ENCODE measurements at places on chromosomes 7 and 10. TPM values are rescaled to one million over a fixed set of nuclear protein-coding genes. Genes with fewer than 3 reads are reported as not detected.

SEMA3D gene
- total RNA-seq: not detected

FOXP2 gene
- 5.8 TPM for total RNA-seq

PRRT4 gene
- 0.85 TPM for total RNA-seq

RGS10 gene
- total RNA-seq: 37.9 TPM

DUS4L gene
- 10.6 TPM for total RNA-seq

LRIT1 gene
- not detected for total RNA-seq

CPED1 gene
- total RNA-seq: 0.96 TPM

ERVW-1 gene
- total RNA-seq: not detected

PIP4K2A gene
- total RNA-seq: 12.3 TPM

MYH16 gene
- total RNA-seq: under 0.01 TPM

FAM241B gene
- total RNA-seq: 0.96 TPM

ECHDC3 gene
- total RNA-seq: 12.5 TPM

OR2A7 gene
- total RNA-seq: 1.7 TPM

FLNC gene
- 8.0 TPM for total RNA-seq

VPS37D gene
- total RNA-seq: 2.6 TPM

RBP4 gene
- 0.24 TPM for total RNA-seq

TEX47 gene
- total RNA-seq: not detected

NUTM2A gene
- 0.24 TPM for total RNA-seq

GPRIN2 gene
- 0.85 TPM for total RNA-seq

SOSTDC1 gene
- 0.24 TPM for total RNA-seq

HOXA9 gene
- total RNA-seq: 4.3 TPM

GATA3 gene
- total RNA-seq: under 0.01 TPM

NACAD gene
- 0.96 TPM for total RNA-seq

GLRX3 gene
- total RNA-seq: 201 TPM

DPY19L1 gene
- 14.1 TPM for total RNA-seq

CTTNBP2 gene
- total RNA-seq: 1.1 TPM

IKZF1 gene
- total RNA-seq: not detected

TMEM213 gene
- not detected for total RNA-seq

SPDYE2B gene
- total RNA-seq: not detected

TCF7L2 gene
- 1.7 TPM for total RNA-seq

AEBP1 gene
- 3.6 TPM for total RNA-seq

OPN1SW gene
- total RNA-seq: not detected

BTAF1 gene
- total RNA-seq: 39.4 TPM

GLCCI1 gene
- 1.7 TPM for total RNA-seq

IGF2BP3 gene
- total RNA-seq: 7.5 TPM

MPP7 gene
- 23.7 TPM for total RNA-seq
